Activated CD4-positive, alpha-beta T cell treated with anti-CD3 and anti-CD28 coated beads, Interleukin-2, amount 10 ng/mL, durations not matched to agents 7 days and 5 days (primary cell): ENCODE measurements at places on chromosomes 13 and 19. TPM values are rescaled to one million over a fixed set of nuclear protein-coding genes. Genes with fewer than 3 reads are reported as not detected.

- no peak for DNase-seq
Measured at GRCh38 chr19:35115177-35115951, at the start of gene FXYD3. TSS of gene FXYD3 (plus strand) at chr19:35115823. CDS start at chr19:35119377, 3,554 bp downstream.

KLHL1 gene
- total RNA-seq: not detected

- no peak for DNase-seq
Measured at GRCh38 chr13:27516103-27516502, 65.7 kb upstream of the MTIF3 start.

CGB3 gene
- not detected for total RNA-seq

- no peak for DNase-seq
Measured at GRCh38 chr13:113792886-113793717, 34.1 kb downstream of the TMEM255B start.

DNA sequence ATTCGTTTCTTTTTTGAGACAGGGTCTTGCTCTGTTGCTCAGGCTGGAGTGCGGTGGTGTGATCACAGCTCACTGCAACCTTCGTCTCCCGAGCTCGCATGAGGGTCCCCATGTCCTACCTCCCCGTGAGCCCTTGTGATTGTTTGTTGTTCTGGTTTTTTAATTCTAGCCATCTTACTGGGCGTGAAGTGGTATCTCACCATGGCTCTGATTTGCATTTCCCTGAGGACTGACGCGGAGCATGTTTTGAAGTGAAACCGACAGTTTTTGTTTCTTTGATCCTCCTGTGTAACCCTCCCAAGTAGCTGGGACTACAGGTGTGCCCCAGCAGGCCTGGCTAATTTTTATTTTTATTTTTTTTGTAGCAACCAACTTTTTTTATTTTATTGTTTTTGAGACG lies 21.7 kb downstream of the GNG7 start:
- no peak for DNase-seq

- no peak for DNase-seq
Measured at GRCh38 chr13:50306156-50306555, 290.9 kb downstream of the KCNRG start.

DNA sequence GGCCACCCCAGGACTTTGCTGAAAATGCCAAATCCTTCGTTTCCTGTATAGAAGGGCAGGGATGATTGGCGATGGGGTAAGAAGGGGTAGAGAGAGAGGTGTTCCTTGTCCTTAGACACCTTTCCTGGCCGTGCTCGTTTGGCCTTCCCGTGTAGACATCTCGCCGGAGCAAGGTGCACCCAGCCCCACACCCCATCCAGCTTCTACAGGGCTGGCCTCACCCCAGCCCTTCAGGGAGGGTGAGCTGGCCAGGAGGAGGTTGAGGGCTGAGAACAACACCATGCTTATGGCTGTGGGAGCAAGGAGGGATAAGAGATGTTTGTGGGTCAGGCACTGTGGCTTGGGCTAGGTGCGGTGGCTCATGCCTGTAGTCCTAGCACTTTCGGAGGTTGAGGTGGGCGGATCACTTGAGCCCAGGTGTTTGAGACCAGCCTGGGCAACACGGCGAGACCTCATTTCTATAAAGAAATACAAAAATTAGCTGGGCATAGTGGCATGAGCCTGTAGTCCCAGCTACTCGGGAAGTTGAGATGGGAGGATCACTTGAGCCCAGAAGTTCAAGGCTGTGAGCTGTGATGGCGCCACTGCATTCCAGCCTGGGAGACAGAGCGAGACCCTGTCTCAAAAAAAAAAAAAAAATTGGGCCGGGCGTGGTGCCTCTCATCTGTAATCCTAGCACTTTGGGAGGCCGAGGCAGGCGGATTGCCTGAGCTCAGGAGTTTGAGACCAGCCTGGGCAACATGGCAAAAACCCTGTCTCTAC lies 15.5 kb downstream of the SMARCA4 start:
- no peak for DNase-seq

GRCh38 chr13:23384111-23384510 lies 49.4 kb downstream of the SACS start:
- DNase-seq: no peak

EPSTI1 gene
- 120 TPM for total RNA-seq

LYPD5 gene
- total RNA-seq: 0.79 TPM

DNA sequence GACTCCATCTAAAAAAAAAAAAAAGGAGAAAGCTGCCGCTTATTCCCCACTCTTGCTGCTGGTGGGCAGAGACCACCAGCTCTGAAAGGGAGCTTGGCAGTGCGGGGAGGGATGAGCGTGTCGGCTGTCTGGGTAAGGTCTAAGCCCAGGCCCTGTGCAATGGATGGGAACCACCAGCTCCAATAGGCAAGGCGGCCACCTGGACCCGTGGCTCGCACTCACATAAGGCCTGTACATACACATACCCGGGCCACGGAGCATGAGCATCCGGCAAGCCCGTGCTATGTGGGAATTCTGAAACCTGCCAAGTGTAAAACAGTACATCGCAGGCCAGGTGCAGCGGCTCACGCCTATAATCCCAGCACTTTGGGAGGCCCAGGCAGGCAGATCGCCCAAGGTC lies 56.6 kb upstream of the USE1 start:
- DNase-seq: no peak

DNA sequence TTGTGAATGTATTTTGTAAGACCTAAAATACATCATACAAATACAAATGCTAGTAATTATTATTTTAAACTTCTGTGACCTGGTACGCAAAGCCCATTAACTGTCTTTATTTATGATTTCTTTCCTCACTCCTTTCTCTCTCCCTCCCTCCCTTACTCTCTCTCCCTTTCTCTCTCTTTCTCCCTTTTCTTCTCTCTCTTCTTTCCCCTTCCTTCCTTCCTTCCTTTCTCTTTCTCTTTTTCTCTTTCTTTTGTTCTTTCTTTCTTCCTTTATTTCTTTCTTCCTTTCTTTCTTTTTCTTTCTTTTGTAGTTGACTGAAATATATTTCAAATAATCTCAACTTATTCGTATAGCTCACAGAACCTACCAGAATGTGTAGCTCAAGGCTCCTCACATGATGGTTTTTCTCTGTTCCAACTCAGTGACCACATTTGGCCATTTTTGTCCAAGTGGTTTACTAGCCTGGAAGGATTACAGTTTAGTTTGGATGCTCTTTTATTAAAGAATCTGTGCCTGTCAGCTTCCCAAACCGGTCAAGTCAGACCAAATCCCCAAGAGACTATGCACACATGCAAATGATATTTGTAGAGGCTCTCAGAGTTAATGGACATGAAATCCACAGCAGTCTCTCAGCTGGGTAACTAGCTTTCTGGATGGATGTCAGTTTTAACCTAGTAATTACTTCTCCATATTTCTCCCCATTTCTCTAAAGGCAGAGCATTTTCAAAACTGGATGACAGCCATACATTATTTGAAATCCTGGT lies 71.7 kb downstream of the POSTN start:
- DNase-seq: no peak

GRCh38 chr13:35926859-35927530 lies 204.2 kb downstream of the DCLK1 start:
- no peak for DNase-seq

FLT1 gene
- total RNA-seq: 0.71 TPM

DNA sequence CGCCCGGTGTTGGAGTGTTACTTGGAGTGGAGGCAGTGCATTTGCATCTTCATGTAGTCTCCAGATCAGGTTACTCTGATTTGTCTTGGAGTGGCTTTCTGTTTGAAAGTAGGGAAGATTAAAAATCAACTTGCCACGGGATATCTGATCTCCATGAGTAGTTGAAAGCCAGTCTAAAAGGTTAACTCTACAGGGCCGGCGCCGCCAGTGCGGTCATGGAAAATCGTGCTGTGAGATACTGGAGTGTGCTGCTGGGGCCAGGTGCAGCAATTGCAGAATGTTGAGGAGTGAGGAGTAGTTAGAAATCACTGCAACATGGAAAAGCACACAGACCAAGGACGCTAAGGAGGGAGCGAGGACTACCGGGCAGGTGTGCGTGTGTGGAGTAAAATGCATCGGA lies 175.0 kb downstream of the STK24 start:
- DNase-seq: no peak

LPAR6 gene
- total RNA-seq: 79.9 TPM

DNA sequence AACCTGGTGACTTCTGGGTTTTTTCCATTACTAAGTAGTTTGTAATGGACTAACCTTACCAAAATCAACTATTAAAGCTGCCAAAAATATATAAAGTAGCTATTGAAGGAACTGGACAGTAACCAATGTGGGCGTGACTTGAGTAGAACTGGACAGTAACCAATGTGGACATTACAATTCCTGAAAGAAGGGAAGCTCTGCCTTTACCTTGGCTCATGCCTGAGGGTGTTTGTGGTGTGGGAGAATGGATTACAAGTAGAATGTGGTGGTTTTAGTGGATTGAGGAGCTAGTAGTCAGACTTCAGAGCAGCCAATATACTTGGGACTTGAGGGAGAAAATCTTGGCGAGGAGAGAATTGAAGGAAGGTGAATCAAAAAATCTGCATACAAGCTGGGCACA lies 17.5 kb downstream of the LRRC63 start:
- DNase-seq: no peak

- no peak for DNase-seq
Measured at GRCh38 chr19:38699027-38699346, 45.3 kb downstream of the CAPN12 start.

DNA sequence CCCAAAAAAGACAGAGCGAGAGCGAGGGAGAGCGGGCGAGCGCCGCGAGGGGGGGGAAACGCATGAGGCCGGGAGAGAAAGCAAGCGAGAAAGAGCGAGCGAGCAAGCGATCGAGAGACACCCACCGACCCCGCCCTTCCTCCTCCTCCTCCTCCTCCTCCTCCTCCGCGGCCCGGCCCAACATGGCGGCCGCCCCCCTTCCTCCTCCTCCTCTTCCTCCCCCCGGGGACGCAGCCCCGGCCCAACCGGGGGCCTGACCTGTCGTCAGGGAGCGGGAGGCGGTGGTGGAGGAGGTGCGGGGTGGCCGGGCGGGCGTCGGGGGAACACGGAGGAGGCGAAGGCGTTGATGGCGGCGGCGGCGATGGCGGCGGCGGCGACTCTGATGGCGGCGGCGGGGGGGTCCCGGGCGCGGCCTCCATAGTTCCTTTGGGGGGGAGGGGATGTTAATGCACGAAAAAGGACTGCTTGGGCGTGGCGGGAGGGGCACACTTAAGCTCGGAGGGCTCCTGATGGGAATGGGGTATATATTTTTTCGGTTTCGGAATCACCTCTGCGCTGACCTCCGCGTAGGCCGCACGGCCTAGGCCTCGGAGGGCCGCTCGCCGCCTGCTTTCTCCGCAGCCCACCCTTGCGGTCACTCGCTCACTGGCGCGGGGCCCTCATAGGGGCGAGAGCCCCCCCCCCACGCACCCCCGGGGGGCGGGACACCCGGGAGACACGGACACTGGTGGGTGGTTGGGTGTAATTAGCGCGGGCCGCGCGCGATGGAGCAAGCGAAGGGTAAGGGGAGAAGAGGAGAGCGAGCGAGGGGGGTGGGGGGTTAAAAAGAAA lies 1.2 kb downstream of the ZC3H4 start:
- DNase-seq: peak; percentile 93

SLC25A41 gene
- total RNA-seq: 0.42 TPM

DNA sequence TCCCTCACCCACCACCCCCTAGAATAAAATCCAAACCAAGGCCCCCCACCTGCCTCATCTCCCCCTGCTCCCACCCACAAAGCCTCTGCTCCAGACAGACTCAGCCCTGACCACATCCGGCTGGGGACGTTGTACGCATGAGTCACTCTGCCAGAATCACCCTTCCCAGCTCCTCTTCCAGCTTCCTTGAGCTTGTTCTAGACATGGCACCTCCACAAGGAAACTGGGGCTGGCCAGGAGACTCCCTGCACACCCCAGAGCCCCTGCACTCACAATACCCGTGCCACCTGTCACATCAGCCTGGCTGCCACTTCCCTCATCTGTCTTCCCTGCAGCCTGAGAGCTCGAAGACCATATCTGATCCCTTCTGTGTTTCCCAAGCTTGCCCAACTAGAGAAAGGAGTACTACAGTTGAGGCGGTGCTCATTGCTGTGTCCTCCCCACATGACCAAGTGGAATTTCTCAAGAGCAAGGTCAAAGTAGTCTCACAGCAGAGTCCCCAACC lies 9.7 kb downstream of the DEDD2 start:
- no peak for DNase-seq

GRCh38 chr13:79141082-79141481 lies 265.0 kb downstream of the RBM26 start:
- DNase-seq: no peak

GRCh38 chr13:106815545-106815944 lies 247.6 kb upstream of the ARGLU1 start:
- DNase-seq: no peak

DNA sequence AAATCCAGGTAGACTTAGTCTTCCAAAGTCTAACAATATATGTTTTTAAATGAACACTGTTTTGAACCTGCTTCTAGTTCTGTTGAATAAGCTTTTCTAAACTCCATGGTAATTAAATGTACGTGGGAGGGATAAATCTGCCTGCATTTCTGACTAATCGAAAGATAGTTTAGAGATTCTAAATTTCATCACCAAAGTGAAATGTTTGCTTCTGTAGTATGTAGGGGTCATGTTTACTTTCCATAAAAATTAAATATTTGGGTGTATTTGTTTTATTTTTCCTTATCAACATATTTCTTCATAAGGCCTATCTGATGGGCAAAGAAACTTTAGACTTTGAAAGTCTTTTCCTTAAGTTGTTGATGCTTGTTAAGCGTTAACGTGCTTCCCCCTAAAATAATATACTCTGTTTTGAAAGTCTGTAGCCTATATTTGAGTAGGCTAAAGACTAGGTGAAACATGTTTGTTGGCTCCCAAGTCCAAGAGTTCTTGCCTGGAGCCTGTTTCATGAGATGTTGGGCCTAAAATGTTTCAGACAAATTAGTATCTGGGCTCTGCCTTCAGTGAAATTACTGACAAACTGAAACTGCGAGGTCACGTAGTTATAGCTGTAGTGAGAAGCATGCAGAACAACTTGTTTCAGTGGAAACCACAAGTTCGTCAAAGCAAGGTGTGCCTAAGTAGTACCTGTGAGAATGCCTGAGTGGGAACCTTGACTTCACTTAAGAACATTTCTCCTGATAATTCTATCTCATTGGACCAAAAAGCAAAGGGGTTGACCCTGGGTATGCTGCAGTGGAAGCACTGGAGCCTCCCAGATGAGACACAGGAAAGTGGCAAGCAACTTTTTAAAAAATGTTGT lies 126.2 kb downstream of the LMO7 start:
- DNase-seq: peak; percentile 59

DNA sequence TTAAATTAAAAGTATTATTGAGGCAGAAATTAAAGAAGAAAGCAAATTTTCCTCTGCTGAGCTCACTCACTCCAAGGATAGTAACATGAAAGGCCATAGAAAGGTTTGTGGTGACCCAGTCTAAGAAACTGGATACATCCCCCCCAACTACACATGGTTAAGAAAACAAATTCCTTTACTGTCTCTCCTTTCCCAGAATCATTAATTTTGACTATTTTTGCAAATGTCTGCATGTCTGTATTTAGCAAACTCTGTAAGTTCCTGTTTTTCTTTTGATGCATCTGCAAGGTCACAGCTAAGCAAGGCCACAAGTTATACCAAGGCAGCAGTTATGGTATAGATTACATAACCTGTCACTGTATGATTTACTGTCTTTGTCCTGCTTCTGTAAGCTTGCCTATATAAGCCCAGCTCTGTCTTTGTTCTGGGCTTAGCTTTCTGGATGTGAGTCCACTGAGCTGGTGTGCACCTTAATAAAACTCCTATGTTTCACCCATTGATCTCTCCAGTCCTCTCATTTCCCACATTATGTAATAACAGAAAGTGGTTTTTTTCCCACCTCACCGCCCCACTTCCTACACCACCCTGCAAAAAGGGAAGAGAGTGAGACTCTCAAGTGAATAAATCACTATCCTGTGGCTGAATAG lies 8.5 kb upstream of the ZNF83 start:
- no peak for DNase-seq

UBE2L5 gene
- total RNA-seq: 0.17 TPM
